ENCODE measurements at places on chromosomes 1 and 21.
A peak's percentile ranks its signal among the peaks of the same experiment; 100 is the strongest.

DNA sequence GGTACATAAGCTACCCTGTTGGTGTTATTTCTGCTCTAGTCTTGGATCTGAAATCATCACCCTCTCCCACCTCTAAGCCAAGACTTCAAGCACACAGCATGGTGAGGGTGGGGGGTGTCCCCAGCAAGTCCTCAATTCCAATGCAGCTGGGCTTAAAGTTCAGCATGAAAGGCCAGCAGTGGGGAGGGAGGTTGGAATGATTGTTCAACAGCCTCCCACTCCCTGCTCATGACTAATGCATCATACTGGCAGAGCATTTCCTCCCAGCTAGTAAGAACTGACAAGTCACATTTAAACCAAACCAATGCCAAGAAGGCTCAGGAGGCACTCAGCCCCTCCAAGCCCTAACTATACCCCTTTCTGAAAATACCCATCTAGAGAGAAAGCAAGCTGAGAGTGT is 50.1 kb downstream of the TIAM1 start:
- DNase-seq, result peak; percentile 78

DNA sequence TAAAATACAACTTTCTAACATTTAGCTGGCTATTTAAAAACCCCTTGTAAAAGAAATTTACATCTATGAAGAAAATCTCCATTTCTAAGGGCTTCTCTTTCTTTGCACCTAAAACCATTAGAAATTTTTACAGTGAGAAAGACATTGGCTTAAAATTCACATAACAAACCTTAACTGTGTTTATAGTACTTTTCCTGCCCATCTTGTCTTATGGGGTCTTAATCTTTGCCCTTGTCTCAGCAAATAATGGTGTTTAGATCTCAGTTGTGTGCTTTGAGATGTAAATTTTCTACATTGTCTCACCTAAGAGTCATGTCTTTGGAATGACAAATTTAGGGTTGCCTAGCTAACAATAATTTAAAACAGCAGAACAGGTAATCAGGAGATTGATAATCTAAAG is 71.5 kb downstream of the DDAH1 start:
- no peak for DNase-seq

GRCh38 chr1:160365325-160365724 is 1.5 kb upstream of the NHLH1 start:
- no peak for DNase-seq

- DNase-seq, result no peak
These were observed 1.0 kb downstream of the ANKRD65 start for GRCh38 chr1:1419813-1420653.

- DNase-seq, result no peak
These were observed 17.4 kb upstream of the ARHGEF10L start for GRCh38 chr1:17521946-17522612.

GRCh38 chr1:66552287-66552686 is 18.3 kb downstream of the SGIP1 start:
- no peak for DNase-seq

GRCh38 chr1:88608139-88608943 is 75.7 kb upstream of the PKN2 start:
- no peak for DNase-seq
